ENCODE measurements at places on chromosomes 3 and 15.

DNA sequence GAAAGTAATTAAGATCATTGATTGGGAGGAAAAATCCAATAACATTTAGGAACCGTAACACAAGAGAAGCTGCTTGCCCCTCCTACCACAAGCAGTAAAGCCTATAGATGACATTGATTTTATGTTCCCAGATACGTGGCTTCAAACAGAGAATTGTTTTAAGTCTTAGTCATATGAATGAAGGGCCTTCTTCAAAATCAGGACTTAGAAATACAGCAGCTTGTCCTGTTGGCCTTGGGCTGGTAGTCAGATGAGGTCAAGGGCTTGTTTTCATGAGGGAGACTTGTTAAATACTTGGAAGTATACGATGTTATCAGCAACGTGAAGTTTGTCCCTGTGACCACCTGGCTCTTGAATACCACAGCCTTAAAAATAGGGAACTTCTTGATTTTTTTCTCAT, 114.4 kb downstream of the VGLL4 start:
- no peak for DNase-seq

DNA sequence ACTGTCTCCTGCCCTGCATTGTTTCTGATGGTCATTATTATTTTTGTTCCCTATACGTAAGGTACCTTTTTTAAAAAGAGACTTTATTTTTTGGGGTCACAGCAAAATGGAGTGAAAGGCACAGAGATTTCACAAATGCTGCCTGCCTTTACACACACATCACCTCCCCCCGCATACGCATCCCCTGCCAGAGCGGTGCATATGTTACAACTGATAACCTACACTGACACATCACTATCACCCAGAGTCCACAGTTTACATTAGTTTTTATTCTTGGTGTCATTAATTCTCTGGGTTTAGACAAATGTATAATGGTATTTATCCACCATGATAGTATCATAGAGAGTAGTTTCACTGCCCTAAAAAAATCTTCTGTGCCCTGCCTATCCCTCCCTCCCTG, 43.6 kb upstream of the KLF13 start:
- no peak for DNase-seq

DNA sequence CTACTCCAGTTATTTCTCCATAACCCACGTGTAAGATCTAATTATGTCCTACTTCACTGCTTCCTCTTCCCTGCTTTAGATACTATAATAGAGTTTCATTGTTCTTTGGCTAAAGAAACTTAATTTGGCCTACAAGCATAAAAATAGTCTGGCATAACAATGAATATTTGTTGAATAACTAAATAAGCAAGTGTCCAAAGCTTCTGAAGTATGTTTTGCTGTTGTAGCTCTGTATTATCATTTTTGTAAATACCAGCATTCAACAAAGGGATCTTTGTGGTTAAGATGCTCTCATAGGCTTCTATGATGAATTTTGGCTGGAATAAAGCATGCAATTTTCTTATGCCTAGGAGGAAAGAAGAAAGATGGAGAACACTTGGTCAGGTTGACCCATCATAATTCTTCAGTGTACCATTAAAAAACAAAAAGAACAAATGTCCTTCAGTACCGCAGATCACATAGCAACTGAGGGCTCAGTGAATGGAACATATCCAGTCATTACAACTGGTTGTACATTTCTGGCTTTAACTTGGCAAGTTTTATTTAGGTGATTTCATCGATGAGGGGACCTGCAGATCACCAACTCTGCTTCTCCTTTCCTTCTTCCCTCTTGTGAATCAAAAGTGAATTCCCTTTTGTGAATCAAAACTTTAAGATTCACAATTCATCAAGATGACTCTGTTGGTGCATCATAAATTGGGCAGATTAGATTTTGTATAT, 465.9 kb upstream of the TGFBR2 start:
- no peak for DNase-seq

DNA sequence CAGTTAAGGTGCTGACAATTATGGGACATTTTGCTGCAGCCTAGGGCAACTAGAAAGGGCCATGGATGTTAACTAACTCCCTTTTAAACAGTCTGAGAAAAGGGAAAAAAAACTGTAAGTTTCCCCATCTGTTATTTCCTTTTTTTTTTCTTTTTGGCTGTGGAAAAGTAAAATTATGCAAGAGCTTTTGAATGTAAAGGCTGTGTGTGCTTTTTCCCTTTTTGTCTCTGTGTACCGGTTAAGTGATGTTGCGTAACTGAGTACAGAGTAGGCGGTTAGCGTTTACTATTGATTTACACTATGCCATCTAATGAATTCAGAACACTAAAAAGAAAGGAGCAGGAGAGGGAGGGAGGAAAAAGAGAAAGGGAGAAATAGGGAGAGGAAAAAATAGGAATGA, 403.6 kb downstream of the TIGIT start:
- DNase-seq, result no peak

GRCh38 chr15:96340598-96341512, 10.4 kb downstream of the NR2F2 start:
- DNase-seq, result no peak

DNA sequence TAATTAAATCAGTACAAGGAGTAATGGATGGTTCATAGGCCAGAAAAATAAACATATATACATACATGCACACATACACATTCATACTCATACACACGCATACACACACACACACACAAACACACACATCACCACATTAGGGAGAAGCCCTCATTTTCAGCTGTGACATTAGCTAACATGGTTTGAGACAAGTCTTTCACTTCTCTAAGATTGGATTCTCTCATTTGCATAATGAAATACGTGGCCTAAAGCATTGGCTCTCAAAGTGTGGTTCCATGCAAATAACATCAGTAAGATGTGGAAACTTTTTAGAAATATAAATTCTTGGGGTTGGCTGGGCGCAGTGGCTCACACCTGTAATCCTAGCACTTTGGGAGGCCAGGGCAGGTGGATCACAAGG, 452.6 kb downstream of the TAFA4 start:
- DNase-seq, result no peak

DNA sequence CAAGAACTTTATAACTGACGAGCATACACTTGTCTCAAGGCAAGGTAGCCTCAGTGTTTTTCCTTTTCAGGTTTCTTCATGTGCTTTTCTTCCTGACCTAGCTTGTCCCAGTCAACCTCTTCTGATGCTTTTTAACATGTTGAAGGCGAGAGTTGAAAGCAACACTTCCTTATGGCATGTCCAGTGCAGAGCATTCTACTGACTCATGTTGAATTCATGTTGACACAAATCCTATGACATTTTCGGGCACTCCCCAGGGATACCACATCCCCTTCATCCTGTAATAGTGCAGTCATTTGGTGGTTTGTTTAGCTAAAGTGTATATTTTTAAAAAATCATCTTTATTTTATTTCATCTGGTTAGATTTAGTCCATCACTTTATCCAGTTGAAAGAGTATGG, 75.9 kb upstream of the CBLB start:
- DNase-seq, result no peak

DNA sequence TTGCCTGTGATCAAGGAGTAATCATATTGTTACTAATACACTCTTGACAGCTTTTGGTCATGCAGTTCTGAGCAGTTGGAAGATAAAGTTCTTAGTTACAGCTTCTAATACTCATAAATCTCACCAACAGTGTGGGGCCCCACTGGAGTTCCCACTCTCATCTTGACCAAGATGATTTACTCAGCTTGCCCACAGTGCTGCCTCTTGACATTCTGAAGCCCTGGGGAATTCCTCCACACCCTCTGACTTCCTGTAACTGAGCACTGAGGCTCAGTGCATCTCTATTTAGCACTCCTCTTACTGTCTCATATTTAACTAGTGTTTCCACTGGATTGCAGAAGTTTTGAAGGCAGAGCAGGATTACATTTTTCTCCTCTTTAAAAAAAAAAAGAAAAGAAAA, 1.9 kb upstream of the ARL6IP5 start:
- DNase-seq, result no peak

GRCh38 chr15:90348456-90348855, 3.6 kb upstream of the ZNF774 start:
- DNase-seq, result no peak

DNA sequence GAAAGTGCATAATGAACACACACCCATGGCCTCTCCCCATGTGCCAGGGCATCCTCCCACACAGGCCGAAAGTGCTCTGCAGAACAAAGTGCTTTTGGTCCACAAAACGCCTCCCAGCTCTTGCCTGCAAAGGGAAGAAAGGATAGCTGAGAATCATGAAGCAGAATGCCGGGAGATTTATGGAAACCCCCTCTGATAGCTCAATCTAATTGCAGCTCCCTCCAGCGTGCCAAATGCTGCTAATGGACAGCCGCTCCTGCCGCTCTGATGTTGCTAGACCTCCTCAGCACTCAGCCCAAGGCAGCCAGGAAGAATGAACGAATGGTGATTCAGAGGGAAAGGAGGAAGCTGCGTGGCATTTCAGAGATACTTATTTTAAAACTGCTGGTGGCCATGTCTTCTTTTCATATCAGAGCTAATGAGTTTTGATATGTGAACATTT, 145.3 kb downstream of the TJP1 start:
- DNase-seq, result no peak

DNA sequence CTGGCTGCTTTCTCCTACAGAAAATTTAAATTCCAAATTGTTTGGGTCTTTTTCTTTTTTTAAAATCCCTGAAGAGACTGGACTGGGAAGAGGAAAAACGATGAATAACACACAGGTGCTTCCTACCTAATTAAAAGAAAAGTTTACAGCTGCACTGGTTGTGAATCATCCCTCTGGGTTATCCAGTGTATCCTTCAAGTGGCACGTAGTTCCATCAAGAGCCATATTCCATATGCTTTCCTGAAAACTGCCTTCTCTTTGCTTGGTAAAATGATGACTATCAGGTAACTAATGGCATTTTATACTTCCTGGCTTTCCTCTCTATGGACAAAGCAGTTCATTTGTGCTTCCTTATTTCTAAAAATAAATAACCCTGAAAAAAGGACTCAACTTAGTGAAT, 123.2 kb downstream of the MAGI1 start:
- DNase-seq, result no peak

GRCh38 chr3:115245438-115245837, 98.3 kb upstream of the ZBTB20 start:
- DNase-seq, result no peak

GRCh38 chr3:138459619-138460535, 25.5 kb downstream of the ESYT3 start:
- no peak for DNase-seq

DNA sequence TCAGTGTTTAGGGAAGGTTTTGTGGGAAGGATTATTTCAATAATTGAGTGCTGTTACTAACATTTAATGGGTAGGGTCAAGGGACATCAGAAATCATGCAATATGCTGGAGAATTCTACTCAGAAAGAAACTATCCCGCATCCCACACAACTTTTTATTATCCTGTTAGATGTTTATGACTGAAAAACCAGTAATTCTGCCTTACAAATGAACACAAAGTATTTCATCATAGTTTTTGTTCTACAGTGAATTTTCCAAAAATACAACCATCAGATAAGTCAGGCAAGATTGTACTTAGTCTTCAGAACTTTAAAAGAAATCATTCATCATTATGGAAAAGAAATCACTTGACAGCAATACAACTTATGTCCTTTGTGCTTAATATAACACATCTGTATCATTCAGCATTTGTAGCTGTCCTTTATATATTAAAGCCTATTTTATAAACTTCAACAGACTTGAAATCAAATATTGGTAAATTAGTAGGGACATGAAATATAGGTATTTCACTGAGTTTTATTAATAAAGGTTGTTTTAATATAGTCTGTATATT, 61.9 kb downstream of the TRPM7 start:
- no peak for DNase-seq

GRCh38 chr3:33131331-33132018, 17.7 kb downstream of the CRTAP start:
- no peak for DNase-seq

GRCh38 chr15:57502116-57502515, 89.6 kb upstream of the MYZAP start:
- DNase-seq, result no peak

DNA sequence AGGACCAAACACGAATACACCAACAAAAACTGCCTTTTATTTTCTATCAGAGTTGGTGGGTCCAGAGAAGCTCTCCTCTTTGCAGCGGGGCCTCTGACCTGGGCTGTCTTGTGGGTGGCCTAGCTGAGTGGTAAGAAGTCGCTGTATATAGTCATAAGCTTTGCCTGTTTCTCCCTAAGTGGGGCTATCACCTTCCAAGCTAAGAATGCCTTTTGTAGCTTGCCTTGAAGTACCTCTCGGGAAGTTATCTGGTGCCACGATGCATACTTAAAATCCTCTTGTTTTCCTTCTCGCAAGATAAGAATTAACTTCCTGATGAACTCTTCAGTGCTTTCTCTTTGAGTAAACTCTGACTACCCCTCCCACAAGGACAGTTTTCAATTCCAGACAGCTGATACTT, 178.8 kb downstream of the SYNPR start:
- no peak for DNase-seq

- DNase-seq, result no peak
Observed at GRCh38 chr3:117019082-117019713, 309.6 kb downstream of the TUSC7 start.

- DNase-seq, result no peak
Observed at GRCh38 chr3:38139652-38140051, 1.2 kb downstream of the MYD88 start.

DNA sequence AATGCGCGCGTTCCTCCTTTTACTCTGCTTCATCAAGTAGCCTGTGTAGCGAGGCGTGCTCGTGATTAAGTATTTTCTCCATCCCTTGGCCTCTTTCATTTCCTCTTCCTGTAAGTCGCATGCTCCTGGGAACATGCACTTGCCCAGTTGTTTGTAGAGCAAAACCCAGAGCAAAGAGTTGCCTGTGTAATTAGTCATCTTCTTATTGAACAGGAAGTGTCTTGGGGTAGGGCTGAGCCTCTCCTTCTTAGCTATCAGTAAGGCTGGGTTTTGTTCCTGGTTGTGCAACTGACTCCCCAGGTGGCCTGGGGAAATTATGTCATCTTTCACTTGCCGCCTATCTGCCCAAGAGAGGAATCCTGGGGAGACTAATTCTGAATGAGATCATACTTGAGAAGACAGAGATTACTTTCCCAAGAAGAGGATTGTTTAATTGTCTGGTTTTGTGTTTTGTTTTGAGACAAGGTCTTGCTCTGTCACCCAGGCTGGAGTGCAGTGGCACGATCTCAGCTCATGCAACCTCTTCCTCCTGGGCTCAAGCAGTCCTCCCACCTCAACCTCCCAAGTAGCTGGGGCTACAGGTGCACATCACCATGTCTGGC, 14.9 kb downstream of the LIPH start:
- no peak for DNase-seq

DNA sequence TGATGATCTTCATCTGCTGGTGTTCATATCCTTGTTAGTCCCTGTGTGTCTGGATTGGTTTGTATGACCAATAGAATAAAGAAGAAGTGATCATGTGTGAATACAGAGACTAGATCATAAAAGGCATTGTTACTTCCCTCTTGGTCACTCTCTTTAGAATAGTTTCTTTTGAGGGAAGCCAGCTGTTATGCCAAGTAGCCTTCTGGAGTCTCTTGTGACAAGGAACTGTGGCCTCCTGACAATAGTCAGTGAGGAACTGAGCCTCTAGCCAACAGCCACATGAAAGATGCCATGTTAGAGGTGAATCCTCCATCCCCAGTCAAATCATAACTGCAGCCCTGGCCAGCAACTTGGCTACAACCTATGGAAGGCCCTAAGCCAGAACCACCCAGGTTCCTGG, 63.0 kb upstream of the SMAD3 start:
- DNase-seq, result no peak

- no peak for DNase-seq
Observed at GRCh38 chr3:152327203-152327602, 58.5 kb downstream of the MBNL1 start.

- peak; percentile 9 for DNase-seq
Observed at GRCh38 chr15:34582461-34583371, 735 bp downstream of the GOLGA8B start.

Measured in stimulated activated CD8-positive, alpha-beta memory T cell treated with anti-CD3 and anti-CD28 coated beads, Interleukin-2, amount 100 ng/mL, for 1 hour (primary cell).